ENCODE measurements at places on chromosomes 5 and 9.

DNA sequence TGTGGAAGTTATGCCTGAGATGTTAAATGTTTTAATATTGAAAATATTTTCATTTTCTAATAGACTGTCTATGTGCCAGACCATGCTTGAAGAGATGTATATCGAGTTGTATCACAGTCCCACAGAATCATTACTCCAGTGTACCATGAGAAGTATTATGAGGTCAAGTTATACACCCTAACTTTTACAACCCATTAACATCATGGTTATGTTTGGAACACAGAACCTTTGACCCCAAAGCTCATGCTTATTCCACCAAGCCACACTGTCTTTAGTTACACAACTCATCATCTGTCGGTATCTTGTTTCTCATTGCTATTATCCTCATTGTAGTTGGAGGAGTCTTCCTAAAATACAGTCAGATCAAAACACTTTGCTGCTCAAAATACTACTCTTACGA lies 248.0 kb downstream of the KCTD16 start:
- no peak for DNase-seq

DNA sequence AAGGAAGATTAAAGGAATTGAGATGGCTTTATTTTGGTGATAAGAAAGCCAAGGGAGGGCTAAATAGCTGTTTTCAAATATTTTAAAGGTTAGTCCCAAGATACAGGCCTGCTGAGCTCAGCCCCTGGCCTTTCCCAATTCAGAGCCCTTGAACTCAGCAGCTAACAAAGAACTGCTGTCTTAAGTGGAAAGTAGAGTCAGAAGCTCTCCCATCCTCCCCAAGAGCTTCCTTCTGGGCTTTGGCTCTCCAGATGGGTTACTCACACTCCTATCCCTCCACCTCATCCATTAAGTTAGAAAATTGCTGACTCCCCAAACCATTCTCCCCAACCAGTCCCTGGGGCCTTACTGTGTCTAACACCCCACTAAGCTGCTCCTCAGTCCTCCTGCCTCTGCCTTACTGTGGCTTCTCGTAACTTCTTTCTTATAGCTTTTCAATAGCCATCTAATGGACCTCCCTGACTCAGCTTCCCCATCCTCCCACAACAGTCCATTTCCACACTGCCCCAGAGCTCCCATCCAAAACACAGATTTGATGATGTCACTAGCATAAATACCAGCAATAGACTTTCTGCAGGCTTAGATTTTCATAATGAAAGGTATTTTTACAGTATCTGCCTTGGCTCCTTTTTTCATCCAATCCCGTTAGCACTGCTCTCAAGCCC lies 239.1 kb downstream of the ENC1 start:
- DNase-seq, result no peak

GRCh38 chr5:11557063-11557462 lies 347.2 kb downstream of the CTNND2 start:
- DNase-seq, result no peak

DNA sequence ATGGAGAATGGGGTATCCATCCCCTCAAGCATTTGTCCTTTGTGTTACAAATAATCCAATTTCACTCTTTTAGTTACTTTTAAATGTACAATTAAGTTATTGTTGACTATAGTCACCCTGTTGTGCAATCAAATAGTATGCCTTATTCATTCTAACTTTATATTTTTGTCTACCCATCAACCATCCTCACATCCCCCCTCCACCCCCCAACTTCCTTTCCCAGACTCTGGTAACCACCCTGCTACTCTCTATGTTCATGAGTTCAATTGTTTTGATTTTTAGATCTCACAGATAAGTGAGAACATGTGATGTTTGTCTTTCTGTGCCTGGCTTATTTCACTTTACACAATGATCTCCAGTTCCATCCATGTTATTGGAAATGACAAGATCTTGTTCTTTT lies 15.4 kb upstream of the RANBP17 start:
- no peak for DNase-seq

GRCh38 chr9:12614488-12614887 lies 78.7 kb upstream of the TYRP1 start:
- no peak for DNase-seq

DNA sequence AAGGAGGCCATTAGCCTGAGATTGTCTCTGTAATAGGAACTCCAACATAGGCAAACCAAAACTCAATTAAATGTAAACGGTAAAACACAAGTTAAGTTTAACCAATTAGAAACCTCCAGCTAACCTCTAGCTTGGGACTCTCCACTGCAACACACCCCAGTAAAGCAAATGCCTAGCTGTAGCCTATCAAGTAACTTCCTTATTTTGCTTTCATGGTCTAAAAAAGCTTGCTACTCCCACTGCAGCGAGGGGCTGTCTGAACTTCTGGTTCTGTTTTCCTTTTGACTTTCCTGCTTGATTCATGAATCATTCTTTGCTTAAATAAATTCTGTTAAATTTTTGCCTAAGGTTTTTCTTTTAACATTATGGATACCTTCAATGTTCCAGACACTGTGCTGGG lies 24.4 kb upstream of the C5orf46 start:
- no peak for DNase-seq

DNA sequence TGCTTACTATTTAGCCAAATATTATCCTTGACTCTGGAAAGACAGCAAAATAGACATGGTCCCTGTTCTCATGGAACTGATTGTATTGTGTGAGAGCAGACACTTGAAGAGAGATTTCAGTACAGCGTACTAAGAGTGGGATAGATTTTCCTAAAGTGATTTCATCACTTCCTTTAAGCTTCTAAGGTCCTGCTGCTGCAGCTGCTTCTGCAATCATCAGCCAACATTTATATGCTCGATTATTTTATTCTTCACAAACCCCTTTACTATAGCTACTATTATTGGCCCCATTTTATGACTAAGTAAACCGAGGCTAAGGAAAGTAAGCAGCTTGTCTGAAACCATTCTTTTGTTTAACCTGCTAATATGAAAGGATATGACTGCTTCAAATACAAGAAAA lies 137.7 kb downstream of the SPATA31D1 start:
- no peak for DNase-seq

GRCh38 chr5:169146158-169146557 lies 154.8 kb downstream of the SLIT3 start:
- no peak for DNase-seq

GRCh38 chr9:13939134-13939533 lies 374.8 kb downstream of the NFIB start:
- no peak for DNase-seq

- no peak for DNase-seq
Observed at GRCh38 chr5:36367524-36367923, 65.8 kb upstream of the RANBP3L start.

GRCh38 chr5:74490814-74491213 lies 149.7 kb downstream of the ENC1 start:
- DNase-seq, result no peak

DNA sequence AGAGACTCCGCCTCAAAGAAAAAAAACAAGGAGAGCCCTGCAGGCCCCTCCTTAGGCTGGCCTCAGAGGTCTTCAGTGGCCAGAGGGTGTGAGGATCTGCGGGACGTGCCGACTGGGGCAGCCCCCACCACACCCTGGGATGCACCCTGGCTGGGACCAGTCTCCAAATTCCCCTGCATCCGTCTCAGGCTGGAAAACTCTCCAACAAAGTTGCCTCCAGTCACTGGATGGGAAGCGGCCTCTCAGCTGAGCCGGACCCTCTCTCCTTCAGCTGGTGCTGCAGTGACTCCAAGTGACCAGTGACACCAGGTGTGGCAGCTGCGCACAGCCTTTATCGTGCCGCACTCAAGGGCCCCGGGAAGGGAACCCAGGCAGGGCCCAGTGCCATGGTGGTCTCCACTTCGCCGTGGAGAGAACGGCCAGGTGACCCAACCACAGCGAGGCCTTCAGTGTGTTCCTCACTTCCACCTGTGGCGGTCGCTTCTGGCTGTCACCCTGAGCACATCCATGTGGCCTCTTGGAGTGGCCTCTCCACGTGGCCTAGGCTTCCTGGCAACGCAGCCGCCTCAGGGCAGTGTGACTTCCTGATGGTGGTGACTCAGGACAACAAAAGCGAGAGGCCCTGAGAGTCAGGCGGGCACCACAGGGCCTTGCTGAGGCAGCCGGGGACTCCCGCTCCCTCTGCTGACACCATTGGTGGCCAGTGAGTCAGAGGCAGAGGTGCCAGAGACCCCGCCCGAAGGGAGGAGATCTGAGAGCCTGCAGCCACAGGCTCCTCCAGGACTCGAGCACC lies 19.3 kb upstream of the CAMSAP1 start:
- DNase-seq, result peak; percentile 11

DNA sequence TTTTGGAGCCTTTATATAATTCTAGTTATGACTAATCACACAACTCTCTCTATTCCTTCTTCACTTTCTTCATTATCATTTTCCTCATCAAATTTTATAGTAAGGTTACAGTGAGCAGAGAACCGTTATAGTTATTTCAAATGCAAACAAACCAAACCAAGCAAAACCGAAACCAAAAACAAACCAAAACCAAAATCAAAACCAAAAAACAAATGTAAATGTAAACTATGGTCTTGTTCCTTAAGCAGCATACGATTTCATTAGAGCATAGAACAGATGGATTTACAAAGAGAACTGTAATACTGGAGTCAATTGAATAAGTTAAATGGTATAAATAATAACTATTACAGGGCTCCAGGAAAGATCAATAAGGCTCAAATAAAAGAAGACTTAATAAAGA lies 447.1 kb downstream of the LRRC70 start:
- DNase-seq, result no peak

GRCh38 chr9:17669206-17669605 lies 90.3 kb downstream of the SH3GL2 start:
- no peak for DNase-seq

DNA sequence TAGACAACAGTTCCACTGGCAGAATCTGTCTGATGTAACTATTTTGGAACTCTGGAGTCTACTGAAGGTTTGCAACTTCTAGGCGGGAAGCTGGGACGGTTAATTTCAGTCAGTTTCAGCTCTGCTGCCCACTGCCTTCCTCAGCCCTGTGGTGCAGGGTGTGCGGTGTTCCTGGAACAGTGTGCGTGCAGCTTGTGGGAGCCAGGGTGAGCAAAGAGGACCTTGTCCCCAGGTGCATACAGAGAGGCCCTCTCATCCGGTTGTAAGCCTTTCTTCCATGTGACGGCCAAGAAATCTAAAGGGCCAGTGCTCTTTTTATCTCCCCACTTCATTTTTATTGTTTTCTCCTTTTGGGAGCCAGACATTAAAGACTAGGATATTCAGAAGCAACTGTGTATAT lies 114.6 kb downstream of the EHMT1 start:
- no peak for DNase-seq

- no peak for DNase-seq
Observed at GRCh38 chr5:159567461-159567860, 237.2 kb upstream of the IL12B start.

DNA sequence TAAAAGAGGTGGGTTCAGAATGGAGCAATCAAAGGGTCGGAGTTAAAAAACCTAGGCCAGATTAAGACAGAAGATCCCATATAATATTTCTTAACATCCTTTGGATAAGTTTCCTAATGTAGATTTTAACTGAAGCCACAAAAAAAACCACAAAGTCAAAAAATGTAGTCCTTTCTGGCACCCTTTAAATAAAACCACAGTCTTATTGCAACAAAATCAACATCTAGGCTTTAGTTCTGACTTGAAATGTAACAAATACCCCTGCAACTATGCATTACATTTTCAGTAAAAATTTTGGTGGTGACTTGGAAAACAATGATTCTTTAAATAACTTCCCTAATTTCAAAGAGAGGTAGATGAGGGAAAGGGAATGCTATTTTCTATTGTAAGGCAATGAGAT lies 109.2 kb downstream of the PSAT1 start:
- DNase-seq, result no peak

GRCh38 chr9:79709743-79710674 lies 138.2 kb downstream of the TLE4 start:
- DNase-seq, result no peak

GRCh38 chr5:16888694-16889124 lies 47.4 kb downstream of the MYO10 start:
- DNase-seq, result no peak

GRCh38 chr5:36777105-36777757 lies 99.3 kb upstream of the NIPBL start:
- peak; percentile 20 for DNase-seq

DNA sequence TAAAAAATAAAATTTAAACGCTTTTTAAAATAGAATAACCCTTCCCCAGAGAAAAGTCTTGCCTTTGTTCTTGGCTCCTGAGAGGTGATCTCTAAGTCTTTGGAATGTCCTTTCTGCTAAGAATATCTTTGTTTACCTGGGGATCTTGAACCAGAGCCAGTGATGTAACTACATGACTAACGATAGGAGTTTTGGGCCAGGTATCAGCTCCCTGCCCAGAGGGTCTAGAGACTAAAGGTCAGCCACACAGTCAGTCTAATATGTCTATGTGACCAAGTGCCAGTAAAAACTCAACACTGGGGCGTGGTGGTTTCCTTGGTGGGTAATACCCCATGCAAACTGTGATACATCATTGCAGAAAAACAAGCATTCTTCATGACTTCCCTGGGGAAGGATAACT lies 1351.9 kb upstream of the C9orf72 start:
- no peak for DNase-seq

- no peak for DNase-seq
Observed at GRCh38 chr5:151793358-151793757, 21.6 kb downstream of the G3BP1 start.

GRCh38 chr9:37908283-37908682 lies 4.4 kb upstream of the SLC25A51 start:
- DNase-seq, result no peak

GRCh38 chr5:33846851-33847250 lies 44.9 kb downstream of the ADAMTS12 start:
- no peak for DNase-seq

DNA sequence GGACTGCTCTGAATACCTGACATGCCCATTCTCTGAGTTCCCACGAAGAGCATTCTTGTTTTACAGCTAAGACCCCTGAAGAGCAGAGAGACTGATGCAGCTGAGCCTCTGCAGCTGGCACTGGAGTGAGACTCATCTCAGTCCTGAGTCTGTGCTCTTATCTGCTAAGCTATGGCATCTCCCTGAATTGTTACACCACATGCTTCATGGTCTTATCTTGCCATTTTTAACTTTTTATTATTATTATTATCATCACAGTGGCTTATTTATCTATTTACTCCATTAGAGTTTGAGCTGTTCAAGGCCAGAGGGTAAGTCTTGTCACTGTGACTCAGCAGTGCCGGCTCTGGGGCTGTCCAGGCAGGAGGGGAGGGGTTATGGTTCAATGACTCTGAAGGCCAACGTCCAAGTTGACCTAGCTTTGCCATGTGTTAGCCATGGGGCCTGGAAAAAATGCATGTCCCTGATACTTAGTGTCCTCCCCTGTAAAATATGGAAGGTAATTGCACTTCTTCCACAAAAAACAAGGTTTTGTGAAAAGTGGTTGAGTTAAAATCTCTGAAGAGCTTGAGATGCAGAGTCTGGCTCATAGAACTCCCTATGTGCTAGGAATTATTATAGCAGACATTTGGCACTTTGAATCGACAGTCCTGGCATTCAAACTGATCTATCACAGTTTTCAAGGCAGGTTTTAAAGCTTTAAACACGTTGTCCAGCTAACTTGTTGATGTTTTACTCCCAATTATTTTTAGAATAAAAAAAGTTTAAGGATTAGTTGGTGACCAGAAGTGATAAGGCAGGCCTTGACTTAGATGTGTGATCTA lies 94.6 kb downstream of the ALDH1A1 start:
- no peak for DNase-seq

Measured in neural crest cell (in vitro differentiated cells).